ENCODE measurements at places on chromosomes 16 and 17.

DNA sequence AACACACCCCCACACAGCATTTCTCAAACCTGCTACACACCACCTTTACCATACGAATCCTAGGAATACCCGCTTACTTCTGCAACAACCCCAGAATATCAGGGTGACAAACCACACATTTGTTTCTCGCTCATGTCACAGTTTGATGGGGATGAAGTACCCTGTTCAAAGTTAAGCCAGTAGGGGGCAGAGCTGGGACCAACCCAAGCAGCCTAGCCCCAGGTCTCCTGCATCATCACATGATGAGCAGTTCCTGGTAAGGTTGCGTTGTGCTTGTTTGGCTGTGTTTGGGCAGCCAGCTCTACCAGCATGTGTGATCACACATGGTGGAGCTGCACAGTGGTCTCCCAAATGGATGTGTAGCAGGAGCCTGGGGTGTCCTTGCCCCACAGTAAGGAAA, 103.6 kb upstream of the C16orf82 start:
- DNase-seq, result no peak

GRCh38 chr16:88783391-88784073, 1.5 kb downstream of the PIEZO1 start:
- DNase-seq, result no peak

DNA sequence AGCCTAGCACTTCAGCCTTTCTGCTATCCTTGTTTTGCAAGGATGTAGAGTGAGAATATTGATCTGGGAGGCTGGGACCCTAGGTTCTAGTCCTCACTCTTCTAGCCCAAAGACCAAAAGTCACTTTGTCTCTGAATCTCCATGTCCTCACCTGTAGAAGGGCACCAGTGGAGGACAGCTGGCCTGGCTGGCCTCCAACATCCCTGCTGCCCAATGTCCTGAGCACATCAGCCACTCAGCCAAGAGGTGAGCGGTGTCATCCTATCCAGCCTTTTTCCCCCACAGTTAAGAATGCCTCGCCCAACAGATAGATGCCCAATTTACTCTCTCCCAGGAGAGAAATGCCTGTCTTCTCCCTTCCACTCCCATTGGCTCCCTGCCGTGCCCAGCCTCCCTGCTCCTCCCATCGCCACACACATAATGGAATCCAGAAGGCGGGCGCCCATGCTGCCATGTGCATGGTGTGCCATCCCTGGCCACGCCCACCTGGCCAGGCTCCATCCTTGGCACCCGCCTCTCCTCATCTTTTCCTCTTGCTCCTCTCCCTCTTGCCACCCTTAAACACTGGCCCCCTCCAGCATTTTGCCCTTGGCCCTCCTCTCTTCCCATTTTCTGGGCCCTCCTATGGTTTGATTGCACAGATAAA, 157.3 kb upstream of the SDK2 start:
- DNase-seq, result no peak

DNA sequence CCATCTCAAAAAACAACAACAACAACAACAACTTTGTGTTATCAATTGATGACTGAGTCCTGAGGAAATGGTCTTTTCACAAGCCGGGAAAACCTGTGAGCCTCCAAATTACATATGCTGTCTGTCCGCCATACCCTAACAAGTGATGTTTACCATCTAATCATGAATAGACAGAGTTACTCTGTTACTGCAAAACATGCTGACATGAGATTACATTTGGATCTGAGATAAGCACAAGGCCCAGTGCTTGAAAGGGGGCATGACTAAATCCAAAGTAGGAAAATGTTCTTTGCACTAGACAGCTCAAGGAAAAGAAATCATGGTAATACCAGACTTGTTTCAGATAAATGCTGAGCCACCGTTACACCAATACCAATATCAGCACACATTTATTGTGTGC, 8.6 kb upstream of the ATXN1L start:
- DNase-seq, result no peak

GRCh38 chr17:40493697-40494096, 7.7 kb downstream of the TNS4 start:
- no peak for DNase-seq

DNA sequence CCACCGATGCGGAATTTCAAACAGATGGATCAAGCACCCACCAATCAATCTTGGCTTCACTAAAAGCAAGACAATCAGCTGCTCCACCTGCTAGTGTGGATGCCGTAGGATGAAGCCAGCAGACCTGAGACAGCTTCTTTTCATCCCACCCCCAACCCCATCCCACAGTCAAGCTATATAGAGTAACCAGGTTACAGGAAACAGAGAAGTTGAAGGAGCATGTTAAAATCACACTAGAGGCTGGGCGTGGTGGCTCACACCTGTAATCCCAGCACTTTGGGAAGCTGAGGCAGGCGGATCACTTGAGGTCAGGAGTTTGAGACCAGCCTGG, 37.7 kb downstream of the CMTM4 start:
- no peak for DNase-seq

DNA sequence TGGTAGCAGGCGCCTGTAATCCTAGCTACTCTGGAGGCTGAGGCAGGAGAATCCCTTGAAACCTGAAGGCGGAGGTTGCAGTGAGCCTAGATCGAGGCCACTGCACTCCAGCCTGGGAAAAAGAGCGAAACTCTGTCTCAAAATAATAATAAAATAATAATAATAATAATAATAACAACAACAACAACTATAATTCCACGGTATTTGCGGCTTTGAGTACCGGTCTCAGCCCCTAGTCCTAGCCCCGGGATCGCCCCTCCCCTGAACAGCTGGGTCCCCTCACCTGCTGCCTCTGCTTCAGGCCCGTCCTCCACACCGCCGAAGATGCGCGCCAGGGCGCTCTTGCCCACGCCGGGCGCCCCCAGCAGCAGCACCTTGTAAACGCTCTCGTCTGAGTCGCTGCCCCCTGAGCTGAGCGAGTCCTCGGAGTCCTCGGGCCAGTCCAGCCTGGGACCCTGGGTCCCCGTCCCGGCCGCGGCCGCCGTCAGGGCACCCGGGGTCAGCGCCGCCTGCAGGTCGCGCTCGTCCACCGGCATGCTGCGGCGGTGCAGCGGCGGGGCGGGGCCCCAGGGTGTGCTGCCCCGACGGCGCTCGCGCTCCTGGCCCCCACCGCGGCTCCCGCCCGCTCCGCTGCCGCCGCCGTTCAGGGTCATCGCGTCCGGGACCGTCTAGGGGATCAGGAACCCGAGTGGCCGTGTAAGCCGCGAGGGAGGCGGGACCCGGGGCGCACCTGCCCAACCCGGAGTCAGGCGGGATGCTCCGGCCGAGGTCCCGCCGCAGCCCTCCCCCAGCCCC, 611 bp downstream of the RRAD start:
- no peak for DNase-seq

- DNase-seq, result no peak
Measured at GRCh38 chr16:53100889-53101288, 46.1 kb downstream of the CHD9 start.

DNA sequence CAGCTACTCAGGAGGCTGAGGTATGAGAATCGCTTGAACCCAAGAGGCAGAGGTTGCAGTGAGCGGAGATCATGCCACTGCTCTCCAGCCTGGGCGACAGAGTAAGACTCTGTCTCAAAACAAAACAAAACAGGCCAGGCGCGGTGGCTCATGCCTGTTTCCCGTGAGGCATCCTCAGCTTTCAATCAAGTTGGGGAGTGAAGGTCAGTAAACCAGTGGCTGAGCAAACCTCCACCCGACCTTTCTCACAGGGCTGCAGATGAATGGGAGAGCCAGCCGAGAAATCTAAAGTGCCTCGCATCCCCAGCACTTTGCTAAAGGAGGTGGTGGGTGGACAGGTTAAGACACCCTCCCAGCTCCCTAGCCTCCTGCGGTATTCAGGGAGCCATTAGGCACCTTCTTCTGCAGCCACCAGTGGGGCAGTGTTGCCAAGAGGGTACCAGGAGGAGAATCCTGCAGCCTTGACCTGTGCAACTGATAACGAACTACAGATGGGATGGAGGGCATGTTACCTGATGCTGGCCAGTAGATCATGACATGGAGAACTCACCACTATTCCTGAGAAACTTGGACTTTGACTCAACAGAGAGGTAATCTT, 59.0 kb downstream of the KPNA2 start:
- no peak for DNase-seq

GRCh38 chr17:69539274-69539673, 124.8 kb downstream of the MAP2K6 start:
- DNase-seq, result no peak

GRCh38 chr17:31490019-31490650, 98.7 kb downstream of the RAB11FIP4 start:
- no peak for DNase-seq

Data from retinal pigment epithelial cell (primary cell).